ENCODE measurements at places on chromosomes 16 and 17.

- no peak for DNase-seq
Measured at GRCh38 chr17:49603238-49603637, 27.6 kb downstream of the NXPH3 start.

DNA sequence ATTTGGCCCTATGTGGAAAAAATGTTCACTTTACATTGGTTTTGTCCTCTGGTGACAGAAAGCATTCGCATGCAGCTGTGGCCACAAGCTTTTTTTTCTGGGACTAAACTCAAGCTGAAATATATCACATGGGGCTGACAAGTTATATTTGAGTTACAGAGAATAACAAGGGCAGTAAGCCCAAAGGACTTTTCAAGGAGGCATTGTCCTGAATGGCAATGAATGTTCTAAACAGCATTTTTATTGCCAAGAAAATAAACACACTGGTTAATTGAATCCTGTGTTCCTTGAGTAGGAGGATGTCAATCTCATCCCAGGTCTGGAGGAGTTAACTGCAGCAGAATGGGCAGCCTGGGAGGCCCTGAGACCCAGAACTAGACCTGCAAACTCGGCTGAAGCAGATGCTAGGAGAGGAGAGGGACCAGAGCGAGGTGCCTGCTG, 114.5 kb downstream of the COPRS start:
- no peak for DNase-seq

DNA sequence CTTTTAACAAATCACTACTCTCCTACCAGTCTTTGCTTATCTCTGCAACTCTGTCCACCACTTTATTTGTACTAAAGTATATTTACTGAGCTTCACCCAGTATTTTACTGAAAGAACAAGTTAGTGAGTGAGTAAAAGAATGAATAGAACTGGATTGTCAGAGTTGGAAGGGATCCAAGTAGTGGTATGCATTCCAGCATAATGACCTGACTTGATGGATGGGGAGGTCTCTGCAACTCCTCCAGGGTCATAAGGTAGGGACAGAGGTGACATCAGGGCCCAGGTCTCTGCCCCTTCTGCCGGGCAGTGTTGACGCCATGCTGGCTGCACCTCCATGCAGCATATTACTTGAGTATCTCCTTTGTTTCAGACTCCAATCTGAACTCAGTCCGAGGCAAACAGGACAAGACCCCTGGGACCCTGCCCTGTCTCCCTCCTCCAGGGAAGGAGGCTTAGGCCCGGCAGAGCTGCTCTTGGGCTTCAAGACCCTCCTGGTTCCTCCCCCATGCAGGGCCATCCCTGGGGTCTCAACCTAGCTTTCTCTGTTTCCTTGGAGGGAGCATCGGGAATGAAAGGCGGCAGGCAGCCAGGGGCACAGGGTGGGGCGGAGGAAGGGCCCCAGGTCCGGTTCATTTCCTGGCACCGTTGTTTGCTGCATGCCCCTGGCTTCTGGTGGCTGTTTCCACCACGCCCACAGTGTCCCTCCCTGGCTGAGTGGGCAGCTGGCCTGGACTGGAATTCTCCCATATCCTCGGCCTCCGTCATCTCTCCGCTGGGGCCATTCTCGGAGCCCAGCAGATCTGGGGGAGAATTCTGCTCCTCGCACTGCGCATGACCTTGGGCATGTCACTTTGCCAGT, 12.4 kb upstream of the ITGA3 start:
- DNase-seq: no peak

GRCh38 chr17:27741361-27741861, 58.9 kb downstream of the NOS2 start:
- DNase-seq: no peak

- DNase-seq: no peak
Measured at GRCh38 chr16:24821129-24821528, 24.6 kb upstream of the SLC5A11 start.

DNA sequence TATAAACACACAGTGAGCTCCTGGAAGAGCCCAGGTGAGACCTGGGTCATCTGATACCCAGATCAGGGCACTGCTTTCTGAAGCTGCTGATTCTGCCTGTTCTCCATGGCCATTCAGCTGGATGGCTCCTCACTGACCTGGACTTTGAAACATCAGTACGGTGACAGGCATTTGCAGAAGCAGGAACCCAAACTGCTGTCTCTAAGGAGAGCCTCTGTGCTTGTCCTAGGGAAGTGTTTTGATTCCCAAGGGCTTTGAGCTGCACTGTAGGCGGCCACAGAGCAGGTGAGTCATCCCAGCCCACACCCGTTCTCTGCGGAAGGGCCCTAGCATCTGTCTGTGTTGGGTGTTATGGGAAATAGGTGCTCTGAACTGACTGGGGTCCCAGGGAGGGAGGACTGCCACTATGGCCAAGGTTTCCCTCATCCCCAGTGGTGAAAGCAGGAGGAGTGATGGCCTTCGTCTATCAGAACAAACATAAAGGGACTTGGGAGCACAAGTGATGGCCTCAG, 60.7 kb upstream of the ADCY9 start:
- no peak for DNase-seq

DNA sequence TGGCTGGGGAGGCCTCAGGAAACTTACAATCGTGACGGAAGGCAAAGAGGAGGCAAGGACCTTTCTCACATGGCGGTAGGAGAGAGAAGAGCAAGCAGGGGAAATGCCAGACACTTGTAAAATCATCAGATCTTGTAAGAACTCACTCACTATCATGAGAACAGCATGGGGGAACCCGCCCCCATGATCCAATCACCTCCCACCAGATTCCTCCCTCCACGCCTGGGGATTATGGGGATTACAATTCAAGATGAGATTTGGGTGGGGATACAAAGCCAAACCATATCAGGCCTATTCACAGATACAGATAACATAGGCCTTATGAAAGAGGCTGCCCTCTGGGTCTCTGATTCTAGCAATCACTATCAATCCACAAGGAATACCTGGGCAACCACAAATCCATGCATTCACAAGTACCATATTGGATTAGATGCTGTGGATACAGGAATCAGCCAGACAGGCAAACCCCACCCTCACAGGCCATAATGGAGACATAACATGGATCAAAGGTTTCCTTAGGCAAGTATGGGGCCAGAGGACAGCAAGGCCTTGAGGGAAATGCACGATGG, 284.9 kb downstream of the SOX9 start:
- no peak for DNase-seq

- no peak for DNase-seq
Measured at GRCh38 chr16:49632086-49632794, 223.7 kb downstream of the ZNF423 start.

DNA sequence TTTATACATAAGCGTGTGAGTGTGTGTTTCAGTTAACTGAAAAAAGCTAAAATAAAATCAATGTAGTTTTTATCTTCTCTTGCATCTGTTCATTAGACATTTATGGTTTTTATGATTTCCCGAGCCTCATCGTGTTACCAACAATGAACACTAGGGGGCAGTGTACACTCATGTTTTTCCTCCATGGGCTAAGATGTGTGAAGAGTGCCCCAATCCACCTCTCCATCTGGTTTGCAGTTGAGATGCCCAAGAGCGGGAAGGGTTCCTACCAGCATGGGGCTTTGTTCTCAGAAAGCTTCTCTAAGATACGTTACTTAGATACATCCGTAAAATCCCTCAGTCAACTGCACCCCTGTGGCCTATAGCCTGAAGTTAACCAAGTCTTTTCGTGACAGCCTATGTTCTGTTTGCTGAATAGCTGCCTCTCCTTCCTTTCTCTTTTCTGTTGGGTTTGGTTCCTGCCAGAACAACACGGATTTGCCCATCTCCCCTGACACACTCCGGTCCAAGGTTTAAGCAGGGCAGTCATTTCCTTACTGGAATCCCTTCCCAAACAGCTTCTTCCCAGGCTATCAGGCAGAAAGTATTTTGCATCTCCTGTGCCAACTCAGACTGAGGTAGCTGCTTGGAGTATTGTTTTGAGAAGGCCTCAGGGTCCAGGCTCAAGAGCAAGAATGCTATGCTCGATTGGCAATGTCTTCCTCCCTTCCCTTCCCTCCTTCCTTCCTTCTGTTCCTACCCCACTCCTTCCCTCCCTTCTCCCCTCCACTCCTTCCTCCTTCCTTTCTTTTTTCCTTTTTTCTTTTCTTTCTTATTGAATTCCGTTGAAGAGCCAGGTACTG, 12.9 kb upstream of the ELAC2 start:
- DNase-seq: no peak

GRCh38 chr16:86288716-86289294, 221.5 kb upstream of the FOXF1 start:
- DNase-seq: no peak

DNA sequence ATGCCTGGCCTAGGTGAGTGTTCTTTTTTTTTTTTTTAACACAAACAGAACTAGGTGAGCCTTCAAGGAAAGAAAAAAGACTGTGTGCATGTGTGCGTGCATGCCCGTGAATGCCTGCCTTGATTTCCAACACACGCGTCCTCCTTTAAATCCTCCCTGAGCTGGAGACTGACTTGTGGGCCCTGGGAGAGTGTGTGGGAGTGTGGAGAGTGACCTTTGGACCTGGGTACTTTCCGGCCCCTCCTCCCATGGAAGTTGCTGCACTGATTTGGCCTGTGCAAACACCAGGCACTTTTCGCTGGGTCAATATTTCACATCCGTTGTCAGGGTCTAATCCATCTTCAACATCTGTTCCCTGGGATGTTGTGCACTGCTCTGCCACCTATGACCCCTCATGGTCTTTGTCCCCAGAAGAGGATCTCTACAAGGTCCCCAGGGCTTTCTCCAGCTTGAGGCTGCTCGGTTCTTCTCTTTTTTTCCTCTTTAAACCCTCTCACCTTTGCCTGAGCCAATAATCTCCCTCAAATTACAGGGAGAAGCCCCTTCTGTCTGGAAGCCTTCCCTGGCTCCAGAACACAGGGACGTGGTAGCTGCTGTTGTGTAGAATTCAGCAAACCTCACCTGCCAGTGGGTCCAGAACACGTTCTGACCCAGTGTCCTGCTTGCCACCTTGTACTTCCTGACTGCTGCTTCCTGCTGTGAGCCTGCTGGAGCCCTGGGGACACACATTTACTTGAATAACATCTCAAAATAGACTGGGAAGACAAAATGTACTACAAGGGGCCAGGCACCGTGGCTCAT, 20.8 kb upstream of the ATP5MC1 start:
- DNase-seq: no peak

- no peak for DNase-seq
Measured at GRCh38 chr16:45454-45853, 8.0 kb downstream of the POLR3K start.

- no peak for DNase-seq
Measured at GRCh38 chr17:8001976-8002720, at the start of gene GUCY2D. Gene GUCY2D, plus strand, starts transcription at chr17:8002615. Its CDS starts 433 bp downstream, at chr17:8003048.

- DNase-seq: no peak
Measured at GRCh38 chr17:9279893-9280292, 258.6 kb downstream of the NTN1 start.

GRCh38 chr17:37146086-37147064, 197.6 kb downstream of the AATF start:
- no peak for DNase-seq

Measured in NCI-H2081 treated with DMSO at 0.1 percent for 48 hours (cell line).